ENCODE measurements at places on chromosomes 2 and 18. TPM values are rescaled to one million over a fixed set of nuclear protein-coding genes. Genes with fewer than 3 reads are reported as not detected.
A peak's percentile ranks its signal among the peaks of the same experiment; 100 is the strongest.

DNA sequence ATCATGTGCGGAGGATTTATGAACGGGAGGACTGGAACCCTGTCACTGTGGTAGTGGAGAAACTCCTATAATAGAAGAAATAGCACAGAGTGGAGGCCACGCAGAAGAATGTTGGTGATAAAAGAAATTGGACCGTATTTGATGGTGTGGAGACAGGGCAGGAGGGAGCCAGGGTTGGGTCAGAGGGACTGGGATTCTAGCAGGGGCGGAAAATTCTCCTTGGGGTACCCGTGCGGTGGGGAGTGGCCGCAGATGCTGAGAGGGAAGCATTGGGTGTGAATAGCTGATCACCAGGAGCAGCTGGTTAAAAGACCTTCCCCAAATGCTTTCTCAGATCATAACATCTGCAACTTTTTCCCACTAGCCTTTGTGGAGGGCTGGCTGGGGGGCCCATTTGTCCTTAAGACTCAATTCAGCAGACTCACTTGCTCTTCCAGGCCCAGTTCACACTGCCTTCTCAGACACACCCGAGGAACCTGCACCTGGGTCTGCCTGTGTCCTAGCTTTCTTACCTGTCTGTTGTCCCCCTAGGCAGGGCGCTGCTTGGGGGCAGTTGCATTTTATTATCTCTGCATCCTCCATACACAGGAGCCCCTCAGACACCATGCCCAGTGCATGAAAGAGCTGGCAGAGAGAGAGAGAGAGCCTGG lies 7.1 kb downstream of the SH3BP4 start:
- DNase-seq, result no peak
- H3K36me3 ChIP-seq, result no peaks in the 10 kb centered on the region
- H3K27ac ChIP-seq, result no peak overlapping the region
- H3K4me3 ChIP-seq, result no peak overlapping the region
- peaks cover 26% of the 10 kb centered on the region for H3K27me3 ChIP-seq
- H3K4me1 ChIP-seq, result no peaks in the 10 kb centered on the region

C1QL2 gene
- total RNA-seq, result not detected

IL37 gene
- total RNA-seq, result not detected

- no peak for DNase-seq
- no peaks in the 10 kb centered on the region for H3K4me1 ChIP-seq
- no peaks in the 10 kb centered on the region for H3K36me3 ChIP-seq
- H3K4me3 ChIP-seq, result no peak overlapping the region
Observed at GRCh38 chr18:27865431-27865830, 311.5 kb downstream of the CDH2 start.

DNA sequence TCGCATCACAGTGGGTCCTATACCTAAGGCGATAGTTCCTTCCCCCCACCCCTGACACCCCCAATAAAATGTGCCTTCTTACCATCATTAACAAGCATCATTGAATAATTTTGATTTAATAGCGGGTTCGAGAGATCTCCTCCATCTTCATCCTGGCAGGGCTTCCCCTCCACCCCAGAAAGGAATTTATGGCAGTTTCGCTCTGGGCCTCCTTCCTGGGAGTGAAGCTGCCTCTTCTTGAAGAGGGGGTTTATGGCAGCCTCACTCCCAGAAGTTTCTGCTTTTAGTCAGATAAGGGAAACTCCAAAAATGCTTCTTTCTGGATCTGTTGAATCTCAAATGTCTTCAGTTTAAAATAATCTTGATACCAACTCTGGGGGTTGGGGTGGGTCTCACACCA lies 45.7 kb downstream of the RRM2 start:
- no peak overlapping the region for H3K27ac ChIP-seq
- no peaks in the 10 kb centered on the region for H3K4me1 ChIP-seq
- no peak overlapping the region for H3K4me3 ChIP-seq
- no peaks in the 10 kb centered on the region for H3K27me3 ChIP-seq
- no peak for DNase-seq
- H3K36me3 ChIP-seq, result no peaks in the 10 kb centered on the region

DNA sequence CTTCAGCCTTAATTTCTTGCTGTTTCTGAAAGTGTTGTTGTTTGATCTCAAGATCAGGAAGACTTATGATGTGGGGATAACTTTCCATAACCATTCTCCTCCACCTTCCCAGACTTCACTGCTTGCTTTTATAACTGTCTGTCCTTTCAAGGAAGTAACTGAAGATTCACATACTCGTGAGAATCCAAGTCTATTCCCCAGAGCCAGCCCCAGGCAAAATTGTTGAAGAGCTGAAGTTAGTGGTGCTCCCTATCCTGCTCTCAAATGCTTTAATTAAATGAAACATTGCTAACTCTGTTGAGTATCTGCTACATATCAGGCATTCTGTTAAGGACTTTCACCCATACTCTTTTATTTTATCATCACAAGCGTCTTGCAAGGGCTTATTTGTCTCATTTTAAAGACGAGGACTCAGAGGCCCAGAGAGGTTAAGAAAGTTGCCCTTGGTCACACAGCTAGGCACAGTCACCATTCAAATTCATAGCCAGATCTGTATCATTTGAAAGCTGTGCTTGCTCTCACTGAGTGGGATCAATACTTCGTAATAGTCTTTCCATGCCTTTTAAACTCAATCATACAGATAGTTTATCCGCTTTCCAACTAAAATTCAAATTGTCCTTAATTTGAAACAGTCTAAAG lies 189.8 kb upstream of the TCF4 start:
- no peaks in the 10 kb centered on the region for H3K36me3 ChIP-seq
- peaks cover 8% of the 10 kb centered on the region for H3K4me1 ChIP-seq
- H3K27me3 ChIP-seq, result peaks cover 33% of the 10 kb centered on the region
- H3K4me3 ChIP-seq, result no peak overlapping the region

DNA sequence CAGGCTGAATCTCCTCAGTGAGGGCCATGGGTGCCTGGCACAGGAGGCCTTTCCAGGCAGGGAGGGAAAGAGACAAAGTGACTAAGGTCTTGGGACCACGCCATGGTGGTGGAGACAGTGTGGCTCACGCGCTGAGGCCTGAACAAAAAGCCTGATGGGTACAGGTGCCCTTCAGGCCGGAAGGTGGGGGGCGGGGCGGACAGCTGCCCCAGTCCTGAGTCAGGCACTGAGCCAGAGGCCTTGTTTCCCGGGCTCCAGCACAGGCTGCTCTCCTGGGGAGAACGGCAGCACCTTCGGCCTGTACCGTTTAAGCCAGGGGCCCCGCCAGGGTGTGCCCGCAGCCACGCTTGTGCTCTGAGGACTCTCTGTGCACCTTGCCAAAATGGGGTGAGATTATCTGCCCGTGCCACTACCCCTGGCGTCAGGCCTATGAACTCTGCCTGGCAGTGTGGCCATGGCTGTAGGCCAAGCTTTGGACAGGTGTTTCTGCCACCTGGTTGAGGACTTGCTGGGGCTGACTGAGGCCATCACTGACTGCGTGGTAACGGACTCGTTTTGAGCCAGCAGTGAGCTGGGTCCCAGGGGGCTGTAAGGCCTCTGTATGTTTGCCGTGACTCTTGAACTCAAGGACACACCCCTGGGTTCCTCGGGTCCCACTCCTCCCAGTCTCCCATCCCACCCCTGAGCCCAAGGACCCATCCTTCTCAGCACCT lies 31.7 kb upstream of the DNMT3A start:
- DNase-seq, result no peak
- no peak overlapping the region for H3K27ac ChIP-seq
- H3K4me1 ChIP-seq, result peaks cover 16% of the 10 kb centered on the region
- H3K4me3 ChIP-seq, result no peak overlapping the region
- peaks cover 11% of the 10 kb centered on the region for H3K27me3 ChIP-seq

GRCh38 chr18:47736376-47737140 lies 193.9 kb downstream of the SMAD2 start:
- peaks cover 30% of the 10 kb centered on the region for H3K27me3 ChIP-seq
- H3K4me3 ChIP-seq, result no peak overlapping the region
- H3K36me3 ChIP-seq, result no peaks in the 10 kb centered on the region

DNA sequence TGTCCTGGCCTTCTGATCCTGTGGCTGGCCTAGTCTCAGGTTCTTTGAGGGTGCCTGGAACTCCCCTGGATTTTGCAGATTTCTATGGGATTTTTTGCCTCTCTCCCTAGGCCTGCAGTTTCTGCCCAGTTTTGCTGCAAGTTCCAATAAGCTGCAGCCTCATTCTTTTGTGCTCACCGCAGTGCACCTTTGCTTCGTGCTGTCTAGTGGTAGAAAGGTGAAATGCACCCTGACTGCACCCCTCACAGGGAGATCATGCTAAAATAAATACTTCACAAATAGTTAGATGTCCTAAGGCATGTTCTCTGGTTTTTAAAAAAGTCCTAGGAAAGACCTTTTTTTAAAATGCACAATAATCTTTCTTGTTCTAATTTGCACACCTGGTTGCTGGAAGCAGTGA lies 72.5 kb downstream of the GNAL start:
- H3K27ac ChIP-seq, result peak overlapping the region; percentile 61
- H3K4me3 ChIP-seq, result no peak overlapping the region
- peaks cover 10% of the 10 kb centered on the region for H3K27me3 ChIP-seq
- DNase-seq, result no peak
- H3K4me1 ChIP-seq, result peaks cover 8% of the 10 kb centered on the region
- no peaks in the 10 kb centered on the region for H3K36me3 ChIP-seq

MFSD2B gene
- total RNA-seq, result 0.21 TPM

GRCh38 chr18:44258576-44258975 lies 422.1 kb upstream of the SETBP1 start:
- no peak overlapping the region for H3K4me3 ChIP-seq
- H3K4me1 ChIP-seq, result no peaks in the 10 kb centered on the region
- DNase-seq, result no peak

DNA sequence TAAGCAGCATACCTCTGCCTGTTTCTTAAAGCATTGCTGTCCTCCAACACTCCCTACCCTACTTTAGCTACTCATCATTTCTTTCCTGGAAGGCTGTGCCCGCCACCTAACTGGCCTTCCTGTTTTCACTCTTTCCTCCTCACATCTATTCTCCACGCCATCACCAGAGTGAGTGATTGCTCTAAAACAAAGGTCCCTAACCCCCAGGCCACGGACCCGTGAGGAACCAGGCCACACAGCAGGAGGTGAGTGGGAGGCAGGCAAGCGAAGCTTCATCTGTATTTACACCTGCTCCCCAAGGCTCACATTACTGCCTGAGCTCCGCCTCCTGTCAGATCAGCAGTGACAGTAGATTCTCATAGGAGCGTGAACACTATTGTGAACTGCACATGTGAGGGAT lies 13.3 kb upstream of the ZEB2 start:
- peaks cover 4% of the 10 kb centered on the region for H3K4me1 ChIP-seq
- H3K4me3 ChIP-seq, result no peak overlapping the region
- H3K27me3 ChIP-seq, result no peaks in the 10 kb centered on the region

- DNase-seq, result no peak
- H3K27me3 ChIP-seq, result no peaks in the 10 kb centered on the region
- no peaks in the 10 kb centered on the region for H3K4me1 ChIP-seq
- H3K27ac ChIP-seq, result no peak overlapping the region
Observed at GRCh38 chr2:163319006-163319405, 416.8 kb downstream of the FIGN start.

DNA sequence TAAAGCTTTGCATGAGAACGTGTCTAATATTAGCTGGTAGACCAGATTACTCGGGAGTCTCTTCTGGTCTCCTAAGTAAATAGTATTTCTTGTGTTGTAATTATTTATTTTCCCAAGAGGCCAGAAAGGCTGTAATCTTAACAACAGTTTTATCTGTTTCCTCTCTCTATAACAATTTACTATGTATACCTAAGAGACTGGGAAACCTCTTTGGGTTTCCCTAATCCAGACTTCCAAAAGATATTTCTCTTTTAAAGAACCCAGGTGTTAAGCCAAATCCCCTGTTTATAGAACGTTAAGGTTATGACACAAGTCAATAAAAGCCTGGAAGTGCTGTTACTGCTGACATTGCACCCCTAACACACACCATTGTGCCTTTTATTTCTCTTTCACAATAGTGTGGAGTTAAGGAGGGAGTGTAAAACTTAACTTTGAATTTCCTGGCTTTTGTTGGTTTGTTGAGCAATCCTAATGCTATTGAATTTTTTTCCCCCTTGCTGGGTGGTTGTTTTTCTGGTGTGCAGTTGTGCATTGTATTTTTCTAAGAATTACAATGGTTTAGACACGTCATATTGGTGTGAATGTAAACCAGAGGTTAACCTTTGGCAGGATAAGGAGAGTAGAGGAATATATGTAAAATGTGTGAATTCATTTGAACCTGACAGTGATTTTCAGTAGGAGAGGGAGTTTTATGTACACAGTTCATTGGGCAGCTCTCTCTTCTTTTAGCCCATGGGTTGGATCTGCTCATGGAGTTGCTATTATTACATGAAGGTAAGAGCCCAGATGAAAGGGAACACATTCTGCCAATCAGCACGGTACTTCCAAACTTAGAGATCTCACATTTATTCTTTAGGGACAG lies 192.8 kb downstream of the MTX2 start:
- H3K4me3 ChIP-seq, result no peak overlapping the region
- H3K27me3 ChIP-seq, result peaks cover 82% of the 10 kb centered on the region

DNA sequence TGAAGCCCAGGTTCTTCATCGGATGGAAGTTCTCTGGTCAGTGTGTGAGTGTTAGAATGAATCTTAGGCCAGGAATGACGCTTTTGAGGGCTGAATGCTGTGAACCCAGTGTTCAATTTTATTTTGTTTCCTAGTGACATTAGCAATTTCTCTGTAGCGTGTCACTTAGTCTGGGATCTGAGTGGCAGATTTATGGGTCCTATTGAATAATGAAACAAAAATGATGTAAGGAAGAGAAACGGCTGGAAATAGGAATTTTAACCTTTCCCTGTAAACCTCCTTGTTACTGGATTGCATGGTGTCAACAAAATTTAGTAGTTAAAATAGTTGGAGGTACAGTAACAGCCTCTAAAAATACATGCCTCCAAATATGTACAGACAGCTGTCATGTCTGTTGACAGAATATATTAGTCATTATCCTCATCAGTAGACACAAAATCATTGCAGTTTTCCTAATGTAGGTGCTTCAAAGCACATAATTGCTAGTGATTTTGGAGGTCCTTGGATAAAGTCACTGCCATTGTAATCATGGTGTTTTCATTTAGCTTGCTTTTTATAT lies 223.8 kb upstream of the SPRED2 start:
- no peak overlapping the region for H3K27ac ChIP-seq
- H3K4me3 ChIP-seq, result no peak overlapping the region
- no peaks in the 10 kb centered on the region for H3K4me1 ChIP-seq
- peaks cover 19% of the 10 kb centered on the region for H3K27me3 ChIP-seq
- no peak for DNase-seq

- no peak overlapping the region for H3K27ac ChIP-seq
- no peak overlapping the region for H3K4me3 ChIP-seq
- no peak for DNase-seq
- H3K4me1 ChIP-seq, result no peaks in the 10 kb centered on the region
Observed at GRCh38 chr2:98882368-98882767, 53.7 kb downstream of the CRACDL start.

DNA sequence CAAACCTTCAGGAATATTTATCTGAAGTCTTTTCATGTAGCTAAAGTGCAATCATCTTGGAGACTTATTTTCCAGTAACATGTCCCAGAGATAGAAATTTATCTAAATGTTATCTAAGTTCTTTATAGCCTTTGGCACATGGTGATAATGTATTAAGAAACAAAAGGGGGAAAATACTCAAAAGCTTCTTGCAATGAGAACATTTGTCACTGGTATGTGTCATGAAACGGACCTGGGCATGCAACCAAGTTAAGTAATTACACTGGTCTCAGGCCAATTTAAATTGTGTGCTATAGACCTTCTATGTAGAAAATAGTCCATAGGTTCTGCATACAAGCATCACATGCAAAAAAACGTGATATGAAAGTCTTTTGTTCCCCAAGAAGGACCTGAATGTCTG lies 136.2 kb downstream of the SLC8A1 start:
- no peaks in the 10 kb centered on the region for H3K27me3 ChIP-seq
- no peaks in the 10 kb centered on the region for H3K36me3 ChIP-seq
- no peak for DNase-seq
- H3K27ac ChIP-seq, result no peak overlapping the region
- H3K4me1 ChIP-seq, result no peaks in the 10 kb centered on the region
- no peak overlapping the region for H3K4me3 ChIP-seq
